Fibroblast of skin of left quadriceps (primary cell): ENCODE measurements at places on chromosomes 12 and 14.

GRCh38 chr12:3611860-3612703, 121.1 kb downstream of the PRMT8 start:
- DNase-seq: no peak

- no peak for DNase-seq
Measured at GRCh38 chr14:63496837-63497400, 46.3 kb downstream of the PPP2R5E start.

- DNase-seq: no peak
Measured at GRCh38 chr12:111011999-111012600, 91.7 kb upstream of the MYL2 start.

GRCh38 chr14:87067061-87067460, 925.9 kb downstream of the GALC start:
- DNase-seq: no peak

DNA sequence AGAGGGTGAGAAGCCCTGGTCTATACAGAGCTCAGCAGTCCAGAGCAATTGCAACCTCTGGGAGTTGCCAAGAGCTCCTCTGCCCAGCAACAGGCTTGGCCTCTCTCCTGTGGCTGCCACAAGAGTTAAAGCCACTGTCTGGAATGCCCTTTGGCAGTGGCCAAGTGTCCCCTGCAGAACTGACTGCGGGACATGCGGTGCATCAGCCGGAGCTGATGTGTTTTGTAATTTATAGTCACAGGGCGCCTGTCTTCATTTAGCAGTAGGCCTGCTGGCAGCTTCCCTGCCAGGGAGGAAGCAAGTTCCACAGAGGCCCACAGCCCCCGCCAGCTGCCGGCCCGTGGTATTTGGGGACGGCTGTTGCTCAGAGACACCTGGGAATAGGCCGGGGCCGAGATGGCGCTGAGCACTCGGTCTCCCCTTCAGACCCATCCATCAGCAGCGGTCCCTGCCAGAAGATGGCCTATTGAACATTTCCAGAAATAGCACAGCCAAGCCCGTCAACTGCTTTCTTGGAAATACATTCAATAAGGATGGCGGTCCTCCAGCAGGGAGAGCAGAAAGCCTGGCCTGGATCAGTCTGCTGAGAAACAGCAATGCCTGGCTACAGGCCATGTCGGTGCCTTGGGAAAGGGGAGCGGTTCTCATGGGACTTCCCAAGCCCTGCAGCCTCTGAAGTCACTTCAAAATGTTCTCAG, 217.4 kb downstream of the CRADD start:
- peak; percentile 62 for DNase-seq

- no peak for DNase-seq
Measured at GRCh38 chr12:13283867-13284266, 87.3 kb downstream of the EMP1 start.

DNA sequence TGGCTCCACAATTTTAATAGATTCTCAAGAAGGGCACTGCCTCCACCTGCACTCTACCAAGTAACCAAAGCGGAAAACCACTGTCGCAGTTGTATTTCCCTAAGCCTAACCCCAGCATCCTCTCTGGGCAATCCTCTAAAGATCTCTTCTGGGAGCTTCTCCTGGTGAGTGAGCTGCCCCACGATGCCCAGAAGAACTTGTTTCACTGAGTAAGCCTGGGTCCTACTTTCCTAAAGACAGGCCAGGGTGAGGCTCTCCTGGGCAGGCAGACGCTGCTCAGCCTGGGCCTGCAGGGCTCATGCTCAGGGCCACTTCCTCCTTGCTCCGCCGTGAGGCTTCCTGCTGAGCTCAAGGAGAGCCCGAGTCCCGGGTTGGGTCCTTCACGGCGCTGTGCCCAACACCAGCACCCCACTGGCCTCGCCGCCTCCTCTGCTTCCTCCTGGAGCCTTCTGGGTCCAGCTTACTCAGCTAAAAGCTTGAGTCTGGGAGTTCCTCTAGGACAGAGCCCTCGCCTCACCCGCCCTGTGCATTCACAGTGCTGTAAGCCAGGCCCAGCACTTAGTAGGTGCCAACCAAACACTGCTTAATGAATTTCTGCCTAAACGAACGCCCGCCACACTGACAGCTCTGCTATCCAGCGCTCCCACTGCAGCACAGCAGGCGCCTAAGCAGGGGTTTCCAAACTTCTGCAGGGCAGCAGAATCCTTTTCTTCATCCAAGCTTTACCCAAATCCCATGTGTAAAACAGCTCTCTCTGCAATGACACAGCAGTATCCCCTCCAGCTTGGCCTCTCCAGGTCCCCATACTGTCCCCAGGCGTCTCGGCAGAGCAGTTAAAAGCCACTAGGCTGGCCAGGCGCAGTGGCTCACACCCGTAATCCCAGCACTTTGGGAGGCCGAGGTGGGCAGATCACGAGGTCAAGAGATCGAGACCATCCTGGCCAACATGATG, 5.7 kb downstream of the RAB35 start:
- no peak for DNase-seq

DNA sequence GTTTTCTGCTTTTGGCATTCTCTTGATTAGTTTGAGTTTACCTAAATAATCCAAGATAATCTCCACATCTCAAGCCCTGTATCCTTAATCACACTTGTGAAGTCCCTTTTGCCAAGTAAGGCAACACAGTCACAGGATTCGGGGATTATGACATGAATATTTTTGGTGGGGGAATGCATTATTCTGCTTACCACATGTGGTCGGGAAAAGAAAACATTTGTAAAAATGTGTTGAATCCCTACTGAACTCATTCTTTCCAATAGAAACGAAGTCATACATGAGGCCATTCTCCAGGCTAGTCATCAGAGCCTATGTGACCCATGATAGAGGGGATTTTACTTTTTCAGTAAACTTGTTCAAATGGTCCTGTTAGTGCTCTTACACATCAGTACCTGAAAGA, 58.5 kb upstream of the PRICKLE1 start:
- DNase-seq: no peak

GRCh38 chr14:99572173-99572999, 31.6 kb downstream of the CCDC85C start:
- DNase-seq: no peak

GRCh38 chr14:66508547-66508845, 549 bp downstream of the GPHN start:
- no peak for DNase-seq

DNA sequence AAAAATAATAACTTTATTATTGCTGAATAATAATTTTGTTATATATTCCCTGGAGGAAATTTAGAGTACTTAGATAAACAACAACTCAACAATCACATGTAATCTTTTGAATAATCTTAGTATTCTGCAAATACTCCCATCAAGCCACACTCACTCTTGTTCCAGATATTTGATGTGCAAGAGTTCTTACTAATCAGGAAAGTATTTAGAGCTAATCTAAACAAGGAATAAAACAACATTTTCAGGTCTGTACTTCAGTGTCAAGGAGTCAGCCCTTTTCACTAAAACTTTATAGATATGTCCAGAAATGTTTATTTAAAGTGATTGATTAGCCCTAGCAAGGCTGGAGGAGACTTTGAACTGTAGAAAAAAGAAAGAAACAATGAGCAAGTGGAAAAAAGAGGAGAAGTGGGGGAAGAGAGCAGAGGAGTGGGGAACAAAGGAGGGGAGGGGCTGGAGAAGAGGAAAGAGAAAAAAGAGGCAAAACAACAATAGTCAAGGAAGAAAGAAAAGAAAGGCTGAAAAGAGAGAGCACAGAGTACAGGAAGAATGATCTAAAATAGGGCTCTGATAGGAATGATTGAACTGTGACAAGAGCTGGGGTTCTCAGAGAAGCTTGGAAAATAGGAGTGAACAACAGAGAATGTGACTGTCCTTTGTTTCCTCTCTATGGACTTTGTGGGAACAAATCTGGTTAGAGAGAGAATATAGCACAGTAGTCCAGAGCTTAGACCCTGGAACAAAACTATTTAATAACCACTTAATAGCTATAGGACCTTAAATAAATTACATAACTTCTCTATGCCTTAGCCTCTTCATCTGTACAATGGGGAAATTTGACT, 238.7 kb downstream of the AKAP6 start:
- no peak for DNase-seq

GRCh38 chr14:97337267-97337666, 540.1 kb downstream of the VRK1 start:
- DNase-seq: no peak

DNA sequence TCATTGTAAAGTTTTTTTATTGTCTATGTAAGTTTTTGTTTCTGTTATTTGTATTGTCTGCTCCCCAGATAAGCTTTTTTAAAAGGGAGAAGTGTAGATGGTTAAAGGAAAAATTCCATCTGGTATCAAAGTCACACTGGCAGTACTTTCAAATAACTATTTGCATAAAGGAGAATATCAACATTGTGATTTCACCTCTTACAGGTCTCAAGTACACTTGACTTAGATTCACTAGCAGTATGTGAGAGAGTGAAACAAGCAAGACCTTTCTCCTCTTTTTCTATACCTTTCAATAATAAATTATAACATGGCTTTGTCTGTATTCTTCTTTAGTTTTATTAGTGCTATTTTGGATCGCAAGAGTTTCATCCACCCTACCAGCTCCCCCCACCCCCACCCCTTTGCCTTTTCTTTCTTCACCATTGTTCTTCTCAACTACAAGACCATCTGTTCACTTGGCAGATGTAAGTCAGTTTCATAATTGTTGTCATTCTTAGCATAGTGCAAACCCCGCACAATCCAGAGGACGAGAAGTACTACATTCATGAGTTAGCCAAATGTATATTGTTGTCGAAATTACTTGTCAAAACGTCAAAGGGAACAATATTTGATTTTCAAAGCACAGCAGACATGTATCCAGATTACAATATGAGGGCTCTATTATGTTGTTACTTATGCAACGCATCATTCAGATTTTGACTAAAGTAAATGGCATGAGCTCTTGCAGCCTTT, 602.7 kb upstream of the FLRT2 start:
- peak; percentile 30 for DNase-seq

DNA sequence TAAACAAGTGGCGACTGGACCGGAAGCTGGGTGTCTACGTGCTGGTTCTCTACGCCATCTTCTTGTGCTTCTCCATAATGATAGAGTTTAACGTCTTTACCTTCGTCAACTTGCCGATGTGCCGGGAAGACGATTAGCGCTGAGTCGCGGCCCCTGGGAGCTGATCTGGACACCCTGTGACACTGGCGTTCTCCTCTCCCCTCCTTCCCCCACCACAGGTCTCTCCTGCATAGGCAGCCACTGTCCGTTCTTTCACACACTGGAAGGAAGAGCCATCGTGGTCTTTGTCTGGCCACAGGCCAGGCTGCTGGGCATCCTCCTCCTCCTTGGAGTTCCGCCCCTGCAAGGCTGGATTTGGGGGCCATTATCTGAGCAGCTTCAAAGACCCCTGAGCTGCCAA, 20.1 kb upstream of the RIN3 start:
- DNase-seq: no peak

GRCh38 chr12:68636268-68636667, 25.6 kb downstream of the RAP1B start:
- DNase-seq: no peak

DNA sequence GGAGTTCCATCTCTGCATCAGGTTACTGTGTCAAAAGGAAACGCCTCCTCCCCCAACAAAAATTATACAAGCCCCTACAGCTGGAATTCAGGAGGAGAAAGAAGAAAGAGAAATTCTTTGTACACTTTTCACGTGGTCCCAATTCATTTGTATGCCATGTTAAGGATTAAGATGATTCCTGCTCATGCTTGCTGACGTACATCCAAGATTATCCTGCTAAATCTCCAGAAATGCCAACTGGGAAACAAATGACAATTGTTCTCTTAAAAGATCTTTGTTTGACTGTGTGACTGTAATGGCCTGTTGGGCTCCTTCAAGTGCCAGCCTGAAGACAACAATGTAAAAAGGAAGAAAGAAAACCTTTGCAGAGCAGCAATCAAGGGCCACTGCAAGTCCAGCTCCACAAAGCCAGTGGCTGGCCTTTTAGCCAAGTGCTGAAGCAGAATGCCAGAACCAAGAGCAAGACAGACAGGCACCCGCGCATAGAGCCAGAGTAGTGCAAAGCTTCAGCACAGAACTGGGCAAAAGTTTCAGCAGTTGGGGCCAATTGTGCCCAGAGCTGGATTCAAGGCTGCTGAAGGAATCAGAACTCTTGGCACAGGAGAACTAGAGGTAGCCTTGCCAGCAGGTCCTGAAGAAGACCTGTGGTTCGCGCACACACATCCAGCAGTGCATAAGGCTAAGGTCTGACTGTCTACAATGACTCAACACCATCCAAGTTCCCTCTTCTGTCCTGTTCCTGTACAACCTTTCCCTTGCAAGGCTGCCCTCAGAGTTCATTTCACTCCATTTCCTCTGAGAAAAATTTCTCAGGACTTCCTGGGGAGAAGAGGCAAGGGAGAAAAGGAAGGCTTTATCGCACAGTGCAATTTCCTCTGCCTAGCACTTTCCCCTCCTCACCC, 209.7 kb upstream of the BMP4 start:
- DNase-seq: no peak

GRCh38 chr12:92290350-92290695, 144.7 kb upstream of the BTG1 start:
- DNase-seq: no peak

DNA sequence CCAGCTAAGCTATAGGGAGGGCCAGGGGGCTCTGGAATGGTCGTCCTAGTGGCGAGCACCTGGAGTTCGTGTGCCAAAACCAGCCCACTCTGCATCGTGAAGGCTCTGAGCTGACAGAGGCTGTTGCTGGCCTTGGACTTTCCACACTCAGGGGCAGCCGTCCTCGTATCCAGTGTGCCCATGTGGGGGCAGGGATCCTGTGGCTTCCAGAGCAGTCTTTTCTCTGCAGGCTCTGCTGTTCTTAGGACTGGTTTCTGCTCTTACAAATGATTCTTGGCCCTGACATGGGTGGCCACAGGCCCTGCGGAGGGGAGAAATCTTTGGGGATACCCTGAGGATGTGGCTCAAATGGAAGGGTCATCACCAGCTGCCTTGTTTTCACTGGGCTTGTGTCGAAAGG, 177.4 kb upstream of the FKBP4 start:
- no peak for DNase-seq

DNA sequence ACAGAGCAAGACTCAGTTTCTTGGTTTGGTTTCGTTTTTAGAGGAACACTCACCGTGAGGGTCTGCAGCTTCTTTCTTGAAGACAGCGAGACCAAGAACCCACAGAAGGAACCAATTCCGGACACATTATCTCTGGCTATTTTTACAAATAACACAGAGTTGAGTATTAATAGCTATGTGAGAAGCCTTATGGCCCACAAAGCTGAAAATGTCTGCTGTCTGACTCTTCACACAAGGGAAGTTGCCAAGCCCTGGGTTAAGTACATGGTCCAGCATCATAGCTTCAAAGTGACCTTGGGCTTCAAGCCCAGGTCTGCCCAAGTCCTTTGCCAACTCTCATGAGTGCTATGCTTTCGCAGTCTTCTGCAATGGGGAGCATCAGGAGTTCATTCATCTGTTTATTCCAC, 2.6 kb upstream of the LGMN start:
- no peak for DNase-seq

GRCh38 chr14:104967386-104968152, 10.6 kb downstream of the AHNAK2 start:
- DNase-seq: no peak
